ENCODE measurements at places on chromosomes 11 and 22. TPM values are rescaled to one million over a fixed set of nuclear protein-coding genes. Genes with fewer than 3 reads are reported as not detected.

The BATF2 gene
- 6.8 TPM for total RNA-seq

The SIK2 gene
- total RNA-seq = 29.5 TPM

The SLC6A5 gene
- total RNA-seq = not detected

The MMP10 gene
- not detected for total RNA-seq

GRCh38 chr22:32333769-32334659 lies 23.7 kb upstream of the RFPL3 start:
- no peak for DNase-seq
- peaks cover 7% of the 10 kb centered on the region for H3K4me1 ChIP-seq
- H3K4me3 ChIP-seq = no peak overlapping the region
- H3K36me3 ChIP-seq = no peaks in the 10 kb centered on the region
- no peak overlapping the region for H3K27ac ChIP-seq

DNA sequence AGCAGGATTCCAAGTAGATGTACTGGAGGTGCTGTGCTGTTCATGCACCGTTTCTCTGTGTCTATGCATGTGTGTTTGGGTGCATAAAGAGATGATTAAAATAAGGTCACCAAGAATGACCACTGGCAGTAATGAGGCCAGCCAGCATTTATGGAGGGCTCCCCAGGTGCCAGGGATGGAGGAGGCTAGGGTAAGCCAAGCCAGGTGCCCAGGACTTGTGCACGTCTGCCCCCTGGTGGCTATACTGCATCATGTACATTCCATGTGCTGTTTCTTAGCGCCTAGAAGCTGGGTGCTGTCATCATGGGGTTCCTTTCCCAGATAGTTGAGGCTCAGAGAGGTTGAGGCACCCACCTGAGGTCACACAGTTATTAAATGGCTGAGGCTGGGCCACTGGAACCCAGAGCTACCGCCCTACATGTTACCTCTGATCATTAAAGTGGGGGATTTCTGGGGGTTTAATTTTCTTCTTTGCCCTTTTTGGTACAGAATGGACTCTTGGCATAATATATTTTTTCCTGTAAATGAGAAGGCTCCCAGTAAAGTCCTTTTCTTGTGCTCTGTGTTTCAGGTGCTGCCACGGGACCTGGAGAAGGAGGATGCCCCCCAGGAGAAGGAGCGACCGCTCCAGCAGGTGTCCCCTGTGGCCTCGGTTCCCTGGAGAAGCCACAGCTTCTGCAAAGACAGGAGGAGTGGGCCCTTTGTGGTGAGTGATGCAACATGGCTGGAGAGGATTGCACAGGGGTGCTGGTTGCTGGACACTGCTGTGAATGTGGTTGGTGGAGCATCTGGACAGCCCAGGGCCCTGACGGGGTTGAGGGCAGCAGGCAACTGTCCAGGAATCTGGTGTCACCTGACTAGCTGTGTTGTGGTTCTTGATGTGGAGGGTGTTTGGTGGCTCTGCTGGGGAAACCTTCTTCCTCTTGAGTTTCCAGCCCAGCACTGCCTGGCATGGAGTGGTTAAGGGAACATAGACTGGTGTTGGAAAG lies 96.4 kb downstream of the KIAA1671 start:
- H3K4me3 ChIP-seq = no peak overlapping the region
- H3K27ac ChIP-seq = no peak overlapping the region
- H3K36me3 ChIP-seq = no peaks in the 10 kb centered on the region
- no peaks in the 10 kb centered on the region for H3K4me1 ChIP-seq
- no peaks in the 10 kb centered on the region for H3K27me3 ChIP-seq

DNA sequence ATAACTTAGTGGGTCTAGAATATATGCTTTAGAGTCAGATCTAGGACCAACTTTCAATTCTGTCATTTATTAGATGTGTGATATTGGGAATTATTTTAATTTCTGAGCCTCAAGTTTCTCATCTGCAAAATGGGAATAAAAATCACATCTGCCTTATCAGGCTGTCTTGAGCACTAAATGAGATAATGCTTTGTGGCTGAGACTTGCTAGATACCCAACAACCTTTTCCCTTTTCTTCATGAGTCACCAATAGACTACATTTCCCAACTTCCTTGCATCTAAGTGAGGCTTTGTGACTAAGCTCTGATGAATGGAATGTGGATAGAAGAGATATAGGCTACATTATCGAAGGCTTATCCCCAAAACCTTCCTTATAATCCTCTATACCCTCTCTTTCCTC lies 220.7 kb upstream of the SESN3 start:
- no peaks in the 10 kb centered on the region for H3K4me1 ChIP-seq
- no peak overlapping the region for H3K4me3 ChIP-seq
- H3K36me3 ChIP-seq = no peaks in the 10 kb centered on the region
- no peaks in the 10 kb centered on the region for H3K27me3 ChIP-seq

GRCh38 chr11:112166562-112166961 lies 610 bp upstream of the TEX12 start:
- no peak overlapping the region for H3K4me3 ChIP-seq
- no peak overlapping the region for H3K27ac ChIP-seq
- no peak for DNase-seq
- H3K27me3 ChIP-seq = no peaks in the 10 kb centered on the region
- H3K36me3 ChIP-seq = no peaks in the 10 kb centered on the region
- peaks cover 3% of the 10 kb centered on the region for H3K4me1 ChIP-seq
